ENCODE measurements at places on chromosomes 7 and 10.

GRCh38 chr10:47340608-47341170 is 7.5 kb upstream of the RBP3 start:
- DNase-seq: peak; percentile 71

GRCh38 chr10:121138112-121138860 is 287.1 kb downstream of the WDR11 start:
- DNase-seq: no peak

GRCh38 chr10:113977174-113977573 is 66.5 kb upstream of the ADRB1 start:
- DNase-seq: no peak

DNA sequence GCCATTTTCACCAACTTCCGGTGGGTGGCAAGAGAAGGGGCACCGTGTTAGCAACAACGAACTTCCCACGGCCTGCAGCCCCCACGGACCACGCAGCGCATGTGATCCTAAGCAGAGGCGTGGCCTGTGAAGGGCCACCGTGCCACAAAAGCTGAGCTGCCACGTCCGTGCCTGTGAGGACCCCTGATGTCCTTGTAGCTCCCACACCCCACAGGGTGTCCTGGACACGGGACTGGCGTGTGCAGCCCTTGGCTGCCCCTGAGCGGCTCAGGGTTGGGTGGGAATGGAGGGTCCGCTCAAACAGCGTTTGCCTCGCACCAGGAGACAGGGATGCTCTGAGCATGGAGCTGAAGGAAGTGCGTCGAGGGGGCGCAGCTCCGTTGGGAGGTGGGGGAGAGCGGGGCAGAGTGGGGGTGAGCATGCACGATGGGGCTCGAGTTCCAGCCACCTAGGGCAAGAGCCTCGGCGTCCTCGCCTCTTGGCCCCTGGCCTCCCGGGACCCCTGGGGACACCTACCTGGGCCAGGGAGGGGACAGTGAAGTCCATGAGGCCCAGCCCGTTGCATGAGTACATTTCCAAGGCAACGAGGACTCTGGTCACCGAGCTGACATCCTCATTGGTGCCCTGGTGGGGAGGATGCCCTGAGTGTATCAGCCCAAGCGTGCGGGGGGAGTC is 33.6 kb downstream of the CFAP46 start:
- no peak for DNase-seq

GRCh38 chr7:38300175-38300574 is 26.7 kb upstream of the TARP start:
- DNase-seq: no peak

- DNase-seq: no peak
Measured at GRCh38 chr10:125788156-125789034, 12.8 kb upstream of the MMP21 start.

DNA sequence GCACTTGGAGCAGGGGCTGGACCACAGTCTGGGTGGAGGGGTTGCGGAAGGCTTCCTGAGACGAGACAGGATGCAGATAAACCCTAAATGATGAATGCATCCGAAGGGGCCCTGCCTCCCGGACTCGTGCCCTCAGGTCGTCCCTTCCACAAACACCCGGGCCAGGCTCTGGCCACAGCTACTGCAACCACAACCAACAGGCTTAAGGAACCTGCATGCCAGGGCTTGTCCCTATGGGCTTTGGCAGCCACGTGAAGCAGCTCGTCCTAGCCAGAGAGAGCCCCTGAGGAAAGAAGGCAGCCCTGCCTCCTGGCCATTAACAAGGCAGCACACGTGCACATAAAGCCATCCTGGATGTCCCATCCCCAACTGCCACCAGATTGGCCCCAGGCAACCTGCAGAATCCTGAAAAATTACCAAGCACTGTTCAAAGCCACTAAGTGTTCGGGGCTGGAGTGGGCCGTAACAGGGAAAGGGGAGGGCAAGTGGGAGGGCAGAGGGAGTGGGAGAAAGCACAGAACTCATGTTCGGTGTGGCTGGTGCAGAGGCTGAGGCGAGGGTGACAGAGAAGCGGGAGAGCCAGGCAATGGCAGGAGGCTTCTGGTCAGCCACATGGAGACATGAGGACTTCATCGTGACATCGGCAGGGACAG is 62.7 kb downstream of the MAD1L1 start:
- peak; percentile 82 for DNase-seq

GRCh38 chr10:124593431-124593985 is 131.9 kb downstream of the LHPP start:
- DNase-seq: no peak

DNA sequence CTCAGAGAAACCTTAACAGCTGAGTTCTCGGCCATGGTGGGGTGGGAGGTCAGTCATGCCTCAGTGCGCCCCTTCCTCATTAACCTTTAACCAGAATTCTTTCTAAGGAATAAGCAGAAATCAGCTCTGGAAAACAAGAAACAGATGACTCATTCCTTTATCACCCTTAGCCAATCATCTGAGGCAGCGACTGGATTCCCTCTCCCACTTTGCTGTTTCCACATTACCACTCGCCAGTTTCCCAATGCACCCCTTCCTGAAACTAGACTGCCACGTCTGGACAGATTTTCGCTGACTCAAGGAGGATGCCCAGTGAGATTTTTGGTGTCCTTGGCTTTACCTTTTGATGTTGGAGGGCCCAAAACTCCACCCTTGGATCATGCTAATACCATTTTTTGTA is 223.8 kb downstream of the PLXDC2 start:
- DNase-seq: no peak

DNA sequence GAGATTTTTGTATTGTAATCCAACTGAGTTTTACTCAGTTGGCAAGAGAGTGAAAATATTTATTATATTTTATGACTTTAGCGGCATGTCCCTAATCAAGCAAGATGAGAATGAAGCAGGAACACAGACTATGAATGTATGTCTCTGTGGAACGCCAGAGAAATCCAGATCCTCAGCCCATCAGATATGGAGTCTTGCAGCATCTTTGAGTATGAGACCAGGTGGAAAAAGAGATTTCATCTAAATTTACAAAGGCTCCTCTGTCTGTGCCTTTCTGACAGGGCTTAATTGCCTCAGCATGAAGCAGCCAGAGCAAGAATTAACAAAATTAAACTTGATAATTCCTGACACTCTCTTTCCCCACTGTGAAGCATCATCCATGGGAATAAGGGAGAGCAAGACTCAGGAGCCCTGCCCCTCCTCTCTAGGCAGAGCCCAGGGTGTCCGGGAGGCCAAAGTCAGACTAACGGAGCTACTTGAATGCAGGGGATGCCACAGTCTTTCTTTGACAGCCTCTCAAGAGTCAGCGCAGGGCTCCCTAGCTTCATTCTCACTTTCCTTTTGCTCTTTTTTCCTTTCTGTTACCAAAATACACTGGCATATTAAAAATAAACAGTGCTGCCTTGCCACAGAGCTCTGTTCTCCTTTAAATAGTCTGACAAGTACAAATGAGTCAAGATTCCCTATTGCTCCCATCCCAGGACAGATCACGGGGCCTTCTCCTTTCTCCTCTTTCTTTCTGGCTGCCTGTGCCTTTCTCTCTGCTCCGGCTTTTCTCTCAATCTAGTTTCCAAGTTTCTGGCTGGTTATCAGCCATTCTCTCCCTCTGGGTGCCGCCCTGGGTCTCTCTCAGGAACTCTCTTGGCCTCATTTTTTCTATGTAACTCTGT is 132.2 kb upstream of the INHBA start:
- DNase-seq: no peak

DNA sequence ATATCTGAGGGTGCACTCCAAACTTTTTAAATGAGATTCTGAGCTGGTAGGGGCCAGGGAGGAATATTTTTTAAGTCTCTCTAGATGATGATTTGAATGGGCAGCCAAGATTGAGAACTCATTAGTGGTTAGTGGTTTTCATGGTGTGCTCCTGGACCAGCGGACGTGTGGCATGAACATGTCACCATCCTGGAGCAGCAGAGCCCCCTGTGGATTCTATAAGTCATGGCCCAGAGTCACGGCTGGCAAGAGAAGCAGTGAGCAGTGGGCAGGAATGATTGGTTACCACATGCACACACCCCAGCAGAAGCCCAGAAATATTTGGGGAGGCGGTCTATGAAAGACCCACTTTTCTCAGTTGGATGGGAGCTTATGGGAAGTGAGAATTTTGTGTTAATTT is 21.2 kb upstream of the UCN3 start:
- DNase-seq: no peak
